NCI-H187 treated with DMSO at 0.1 percent for 48 hours (cell line): ENCODE measurements at places on chromosomes 2 and 18.

- DNase-seq: no peak
These were observed 5.2 kb downstream of the TXNDC2 start for GRCh38 chr18:9890957-9891356.

- DNase-seq: no peak
These were observed 1518.1 kb upstream of the ZEB2 start for GRCh38 chr2:146038014-146038413.

GRCh38 chr2:33598561-33599174 is 431 bp downstream of the FAM98A start:
- no peak for DNase-seq

- DNase-seq: no peak
These were observed 95.5 kb upstream of the XIRP2 start for GRCh38 chr2:166792808-166793207.

DNA sequence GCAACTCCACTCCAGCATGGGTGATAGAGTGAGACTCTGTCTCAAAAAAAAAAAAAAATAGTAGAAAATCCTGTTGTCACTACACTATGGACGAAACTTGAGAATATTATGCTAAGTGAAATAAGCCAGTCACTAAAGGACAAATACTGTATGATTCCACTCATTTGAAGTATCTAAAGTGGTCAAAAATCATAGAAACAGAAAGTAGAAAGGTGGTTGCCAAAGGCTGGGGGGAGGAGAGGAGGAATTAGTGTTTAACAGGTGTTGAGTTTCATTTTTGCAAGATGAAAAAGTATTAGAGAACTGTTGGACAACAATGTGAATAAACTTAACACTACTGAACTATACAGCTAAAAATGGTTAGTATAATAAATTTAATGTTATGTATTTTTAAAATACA is 18.8 kb upstream of the RMP24 start:
- no peak for DNase-seq

DNA sequence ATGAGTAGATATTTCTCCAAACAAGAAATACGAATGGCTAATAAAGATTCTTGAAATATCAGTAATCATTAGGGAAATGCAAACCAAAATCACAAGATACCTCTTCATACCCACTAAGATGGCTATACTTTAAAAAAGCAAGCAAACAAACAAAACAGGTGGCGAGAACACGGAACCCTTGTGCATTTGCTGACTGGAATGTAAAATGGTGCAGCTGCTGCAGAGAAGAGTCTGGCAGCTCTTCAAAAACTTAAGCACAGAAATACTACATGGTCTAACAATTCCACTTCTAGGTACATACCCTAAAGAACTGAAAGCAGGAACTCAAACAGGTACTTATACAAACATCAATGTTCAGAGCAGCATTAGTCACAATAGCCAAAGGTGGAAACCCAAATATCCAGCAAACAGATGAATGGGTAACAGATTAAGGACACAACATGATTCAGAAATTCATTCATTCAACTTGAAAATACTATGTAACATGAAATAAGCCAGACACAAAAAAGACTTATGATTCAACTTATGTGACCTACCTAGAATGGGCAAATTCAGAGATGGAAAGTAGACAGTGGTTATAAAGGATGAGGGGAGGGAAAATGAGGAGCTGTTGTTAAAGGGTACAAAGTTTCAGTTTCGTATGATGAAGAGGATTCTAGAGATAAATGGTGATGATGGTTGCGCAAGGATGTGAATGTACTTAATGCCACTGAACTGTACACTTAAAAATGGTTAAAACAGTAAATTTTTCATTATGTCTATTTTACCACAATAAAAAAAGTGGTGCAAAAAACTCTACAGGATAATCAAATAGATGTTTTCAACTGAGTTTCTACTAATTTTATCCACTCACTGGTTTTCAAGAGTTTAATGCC is 26.9 kb upstream of the GPR75 start:
- no peak for DNase-seq

DNA sequence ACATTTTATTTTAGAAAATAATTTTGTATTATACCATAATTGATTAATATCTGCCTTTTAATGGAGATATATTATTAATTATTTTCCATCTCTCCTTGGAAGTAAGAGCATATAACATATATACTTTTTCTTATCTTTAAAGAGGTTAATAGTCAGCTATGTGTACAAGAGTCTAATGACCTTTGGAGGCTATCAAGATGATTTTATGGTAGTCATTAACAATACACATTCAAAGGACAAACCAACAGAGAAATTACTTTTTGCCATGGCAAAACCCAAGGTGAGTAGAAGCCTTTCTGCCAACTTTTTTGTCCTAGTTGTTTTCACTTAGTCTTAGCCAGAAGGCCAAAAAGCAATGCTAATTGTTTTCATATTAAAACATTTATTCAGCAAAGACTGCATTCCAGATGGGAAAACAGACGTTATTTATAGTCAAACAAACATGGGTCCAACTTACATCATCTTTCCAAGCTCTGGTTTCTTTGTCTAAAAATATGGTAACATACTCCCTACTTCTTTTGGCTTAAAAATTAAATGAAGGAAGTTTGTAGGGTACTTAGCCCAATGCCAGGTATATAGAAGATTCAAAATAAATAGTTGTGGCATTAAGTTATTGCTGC is 9.6 kb upstream of the DYNC2LI1 start:
- DNase-seq: no peak

GRCh38 chr2:97699765-97700444 is 13.5 kb upstream of the ZAP70 start:
- DNase-seq: peak; percentile 13

GRCh38 chr2:140835079-140835478 is 1295.7 kb downstream of the LRP1B start:
- DNase-seq: no peak

DNA sequence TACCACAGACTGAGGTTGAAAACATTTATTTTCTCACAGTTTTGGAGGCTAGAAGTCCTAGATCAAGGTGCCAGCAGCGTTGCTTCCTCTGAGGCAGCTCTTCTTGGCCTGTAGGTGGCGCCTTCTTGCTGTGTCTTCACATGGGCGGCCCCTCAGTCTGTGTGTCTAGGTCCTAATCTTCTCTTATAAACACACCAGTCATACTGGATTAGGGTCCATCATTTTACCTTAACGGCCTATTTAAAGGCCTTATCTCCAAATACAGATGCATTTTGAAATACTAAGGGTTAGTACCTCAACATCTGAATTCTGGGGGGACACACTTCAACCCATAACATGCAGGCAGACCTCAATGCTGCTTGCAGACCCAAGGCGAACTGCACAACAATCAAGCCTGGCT is 4.4 kb upstream of the RMC1 start:
- peak; percentile 25 for DNase-seq

GRCh38 chr2:7612969-7613368 is 695.8 kb downstream of the RNF144A start:
- DNase-seq: no peak

DNA sequence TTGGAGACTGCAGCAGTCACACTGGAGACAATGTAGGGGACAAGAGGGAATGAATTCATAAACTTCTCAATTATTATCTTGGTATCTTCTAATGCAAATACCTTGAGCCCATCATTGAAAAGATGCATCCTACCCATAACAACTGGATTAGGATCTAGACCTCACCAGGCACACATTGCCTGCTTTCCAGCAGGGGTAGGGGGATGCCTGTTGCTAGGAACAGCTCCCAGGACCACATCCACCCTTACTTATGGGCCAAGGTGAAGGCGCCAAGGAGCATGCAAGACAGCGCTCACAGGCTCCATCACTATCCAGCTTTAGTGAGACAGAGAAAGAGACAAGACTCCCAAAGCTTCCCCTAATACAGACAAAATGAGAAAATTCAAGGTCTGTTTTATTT is 24.4 kb downstream of the KCTD1 start:
- DNase-seq: no peak

- no peak for DNase-seq
These were observed 3.7 kb upstream of the ATG16L1 start for GRCh38 chr2:233247744-233248143.

GRCh38 chr2:43075054-43075593 is 151.3 kb downstream of the ZFP36L2 start:
- DNase-seq: no peak

- DNase-seq: no peak
These were observed 31.5 kb downstream of the CCNT2 start for GRCh38 chr2:134949981-134950708.

DNA sequence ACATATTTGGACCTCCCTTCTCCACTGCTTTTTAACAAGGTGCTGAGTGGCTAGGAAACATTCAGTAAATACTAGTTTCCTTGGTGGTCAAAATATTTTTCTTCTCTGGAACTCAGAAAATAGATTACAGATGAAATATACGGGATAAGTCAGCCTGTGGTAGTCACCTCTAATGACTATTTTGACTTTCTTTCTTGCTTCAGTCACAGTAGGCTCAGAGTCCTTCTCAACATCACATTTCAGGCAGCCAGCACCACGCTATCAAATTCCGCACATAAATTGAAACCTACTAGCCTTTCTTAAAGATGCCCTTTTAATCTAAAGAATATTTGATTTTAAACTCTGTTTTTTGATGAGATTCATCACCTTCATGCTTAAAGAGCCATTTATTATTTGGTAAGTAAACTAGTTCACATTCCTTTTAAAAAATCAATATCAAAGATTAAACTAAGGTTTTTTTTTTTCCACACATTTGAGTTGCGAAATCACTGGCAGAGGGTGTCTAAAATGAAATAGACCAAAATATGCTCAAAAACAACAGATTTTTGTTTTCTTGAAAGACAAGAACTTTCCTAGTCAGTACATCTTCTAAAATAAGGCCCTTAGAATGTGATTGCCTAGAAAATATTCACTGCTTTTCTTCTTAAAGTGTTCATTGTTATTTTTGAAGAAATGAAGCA is 181.5 kb downstream of the NRXN1 start:
- no peak for DNase-seq

GRCh38 chr2:62197011-62197924 is 1.4 kb downstream of the B3GNT2 start:
- no peak for DNase-seq

DNA sequence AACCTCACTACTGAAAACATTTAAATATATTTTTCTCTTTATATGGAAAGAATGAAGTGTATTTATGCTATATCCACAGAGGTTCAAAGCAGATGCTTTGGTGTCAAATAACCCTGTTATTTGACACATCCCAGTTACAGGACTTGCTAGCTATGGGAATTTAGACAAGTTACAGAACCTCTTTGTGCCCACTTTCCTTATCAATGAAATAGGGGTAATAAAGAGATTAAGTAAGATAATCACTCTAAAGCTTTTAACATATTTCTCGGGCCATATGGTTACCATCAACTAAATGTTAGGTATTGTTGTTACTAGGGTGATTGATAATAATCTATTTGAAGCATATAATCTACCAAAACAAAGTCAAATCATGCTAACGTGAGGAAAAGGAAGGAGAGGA is 1660.6 kb upstream of the NXPH2 start:
- DNase-seq: no peak

- DNase-seq: no peak
These were observed 20.4 kb upstream of the XDH start for GRCh38 chr2:31434911-31435310.

DNA sequence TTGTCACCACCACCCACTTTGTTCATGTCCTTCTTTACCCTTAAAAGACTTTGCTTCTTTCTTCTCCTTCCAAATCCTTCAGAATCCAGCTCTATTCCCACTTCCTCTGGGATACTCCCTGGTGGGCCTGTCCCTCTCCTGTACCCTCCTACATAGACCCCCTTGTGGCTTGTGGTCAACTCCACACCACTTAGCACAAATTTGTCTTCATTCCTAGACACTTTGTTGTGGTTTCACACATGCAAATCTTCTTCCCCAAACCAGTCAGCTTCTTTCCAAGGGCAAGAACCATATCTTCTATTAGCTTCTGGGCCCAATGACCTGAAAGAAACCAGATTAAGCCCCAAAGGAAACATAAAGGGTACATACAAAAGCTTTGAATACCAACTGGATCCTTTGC is 342.4 kb downstream of the TNS1 start:
- no peak for DNase-seq

- DNase-seq: no peak
These were observed 357.0 kb upstream of the TMEFF2 start for GRCh38 chr2:192551760-192552159.

DNA sequence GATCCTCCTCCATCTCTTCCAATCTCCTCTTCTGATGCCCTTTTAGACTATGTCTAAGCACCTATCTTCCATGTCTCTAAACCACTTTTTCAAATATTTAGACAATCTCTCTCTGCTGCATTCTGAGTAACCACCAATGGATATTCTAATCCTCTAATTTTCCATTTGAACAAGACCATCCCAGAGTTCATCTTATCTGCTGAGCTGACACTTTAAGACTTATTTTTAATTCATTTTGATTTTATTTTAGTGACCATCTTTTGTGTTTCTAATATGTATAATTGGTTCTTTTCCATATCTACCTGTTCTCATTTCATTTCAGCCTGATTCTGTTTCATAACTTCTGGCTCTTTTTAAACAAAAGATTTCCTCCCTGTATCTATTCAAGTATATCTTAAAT is 369.9 kb downstream of the CLIP4 start:
- DNase-seq: no peak

GRCh38 chr2:205802941-205803340 is 120.6 kb downstream of the NRP2 start:
- no peak for DNase-seq

- no peak for DNase-seq
These were observed 108.4 kb upstream of the MCFD2 start for GRCh38 chr2:47024046-47024445.

DNA sequence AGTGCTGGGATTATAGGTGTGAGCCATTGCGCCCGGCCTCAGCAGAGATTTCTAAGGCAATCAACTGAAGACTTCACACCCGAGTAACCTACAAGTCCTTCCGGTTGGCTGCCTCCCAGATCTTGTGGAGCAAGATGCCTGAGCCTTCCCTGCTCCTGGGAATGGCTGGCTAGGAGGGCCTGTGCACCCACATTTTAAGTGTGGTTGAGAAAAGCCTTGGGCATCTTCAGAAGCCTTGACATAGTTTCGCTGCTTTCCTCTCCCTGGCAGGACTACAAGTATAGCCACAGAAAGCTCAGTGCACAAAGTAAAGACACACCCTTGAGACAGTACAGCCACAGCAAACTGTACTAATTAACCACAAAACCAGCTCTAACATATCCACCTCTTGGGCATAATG is 35.2 kb downstream of the E2F6 start:
- no peak for DNase-seq

GRCh38 chr2:20072436-20073158 is 21.2 kb upstream of the LAPTM4A start:
- no peak for DNase-seq

DNA sequence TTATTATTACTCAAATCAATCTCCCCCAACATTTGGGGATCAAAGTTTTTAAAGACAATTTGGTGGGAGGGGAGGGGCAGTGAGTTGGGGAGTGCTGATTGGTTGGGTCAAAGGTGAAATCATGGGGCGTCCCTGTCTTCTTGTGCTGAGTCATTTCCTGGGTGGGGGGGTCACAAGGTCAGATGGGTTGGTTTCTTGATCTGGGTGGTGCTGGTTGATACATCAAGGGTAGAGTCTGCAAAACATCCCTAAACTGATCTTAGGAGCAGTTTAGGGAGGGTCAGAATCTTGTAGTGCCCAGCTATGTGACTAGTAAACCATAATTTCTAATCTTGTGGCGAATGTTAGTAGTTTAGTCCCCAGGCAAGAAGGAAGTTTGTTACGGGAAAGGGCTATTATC is 67.4 kb downstream of the MOGAT1 start:
- DNase-seq: no peak
